ENCODE measurements at places on chromosomes 6 and 20. TPM values are rescaled to one million over a fixed set of nuclear protein-coding genes. Genes with fewer than 3 reads are reported as not detected.

Gene SCAF8
- total RNA-seq = 29.5 TPM

Gene HTR1B
- total RNA-seq = not detected

Gene FAM162B
- 44.0 TPM for total RNA-seq

DNA sequence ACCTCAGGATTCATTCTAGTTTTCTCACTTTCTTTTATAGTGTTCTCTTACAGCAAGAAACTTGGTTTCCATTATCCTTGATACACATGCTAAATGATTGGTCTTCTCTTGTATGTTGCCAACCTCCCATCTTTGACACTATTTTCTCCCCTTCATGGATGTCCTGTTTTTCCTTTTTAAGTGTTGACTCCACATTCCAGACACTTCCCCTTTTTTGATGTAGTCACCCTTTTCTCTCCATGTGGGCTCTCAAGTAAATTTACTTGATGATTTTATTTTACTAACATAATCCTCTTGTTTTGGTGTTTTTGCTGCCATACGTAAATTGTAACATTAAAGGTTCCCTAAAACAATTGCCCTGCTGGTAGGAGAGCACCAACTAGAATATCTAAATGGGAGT is 148.1 kb downstream of the ZFAND3 start:
- DNase-seq = no peak

GRCh38 chr6:147407571-147407970 is 100.9 kb upstream of the SAMD5 start:
- DNase-seq = no peak

GRCh38 chr6:157650261-157650640 is 172.8 kb upstream of the SNX9 start:
- DNase-seq = no peak

DNA sequence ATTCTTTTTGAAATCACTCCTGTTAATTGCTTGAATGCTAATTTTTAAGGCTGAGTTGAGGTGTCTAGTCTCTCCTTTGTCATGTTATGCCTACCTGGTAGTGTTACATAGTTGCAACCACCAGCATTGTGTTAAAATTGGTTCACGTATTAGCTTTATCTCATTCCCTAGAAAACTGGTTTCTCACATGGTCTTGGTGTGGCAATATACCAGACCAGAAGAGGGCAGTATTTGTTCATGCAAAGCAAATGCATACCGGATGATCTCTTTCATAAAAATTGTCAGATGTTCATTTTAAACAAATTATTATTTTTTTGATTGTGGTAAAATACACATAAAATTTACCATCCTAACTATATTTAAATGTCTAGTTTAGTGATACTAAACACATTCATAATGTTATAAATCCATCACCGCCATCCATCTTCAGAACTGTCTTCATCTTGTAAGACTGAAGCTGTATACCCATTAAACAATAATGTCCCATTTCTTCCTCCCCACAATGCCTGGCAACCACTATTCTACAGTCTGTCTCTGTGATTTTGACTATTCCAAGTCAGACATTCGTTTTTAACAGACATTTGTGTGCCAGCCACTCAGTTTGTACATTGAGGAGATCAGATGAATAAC is 92.8 kb downstream of the ATRN start:
- no peak for DNase-seq
